GM10248 (cell line): ENCODE measurements at places on chromosomes 16 and 17.

DNA sequence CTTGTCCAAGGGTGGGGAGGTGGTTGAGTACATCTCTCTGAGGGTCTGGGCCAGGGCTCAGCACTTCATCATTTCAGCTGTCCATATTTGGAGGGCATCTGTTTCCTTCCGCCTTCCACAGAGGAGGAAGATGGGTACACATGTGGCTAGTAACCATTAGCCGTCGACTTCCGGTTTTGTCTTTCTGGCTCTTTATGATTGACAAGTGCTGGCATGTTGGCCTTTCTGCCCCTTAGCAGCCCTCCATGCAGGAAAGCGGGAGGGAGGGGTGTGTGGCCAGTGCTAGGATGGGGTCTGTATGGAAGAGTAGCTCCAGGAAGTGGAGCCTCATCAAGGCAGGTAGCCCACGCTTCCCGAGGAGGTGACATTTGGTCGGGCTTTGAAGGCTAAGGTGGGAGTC, 69.6 kb downstream of the RAI1 start:
- peak; percentile 74 for DNase-seq

DNA sequence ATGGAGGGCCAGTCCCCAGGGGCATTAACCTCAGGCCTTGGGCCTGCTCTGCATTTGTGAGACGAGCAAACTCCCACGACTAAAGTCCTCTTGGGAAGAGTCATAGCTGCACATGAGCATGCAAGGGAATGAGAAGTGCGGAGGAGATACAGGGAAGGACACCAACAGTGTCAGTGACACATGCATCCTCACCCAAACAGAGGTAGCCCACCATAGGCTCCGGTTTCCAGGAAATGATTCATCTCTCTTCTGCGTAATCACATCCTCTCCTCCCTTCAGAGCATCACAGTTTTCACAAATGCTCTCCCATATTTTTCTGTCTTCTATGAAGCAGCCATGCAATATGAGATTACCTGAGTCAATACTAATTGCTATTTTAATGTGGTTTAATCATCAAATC, 725.7 kb upstream of the GOT2 start:
- no peak for DNase-seq

DNA sequence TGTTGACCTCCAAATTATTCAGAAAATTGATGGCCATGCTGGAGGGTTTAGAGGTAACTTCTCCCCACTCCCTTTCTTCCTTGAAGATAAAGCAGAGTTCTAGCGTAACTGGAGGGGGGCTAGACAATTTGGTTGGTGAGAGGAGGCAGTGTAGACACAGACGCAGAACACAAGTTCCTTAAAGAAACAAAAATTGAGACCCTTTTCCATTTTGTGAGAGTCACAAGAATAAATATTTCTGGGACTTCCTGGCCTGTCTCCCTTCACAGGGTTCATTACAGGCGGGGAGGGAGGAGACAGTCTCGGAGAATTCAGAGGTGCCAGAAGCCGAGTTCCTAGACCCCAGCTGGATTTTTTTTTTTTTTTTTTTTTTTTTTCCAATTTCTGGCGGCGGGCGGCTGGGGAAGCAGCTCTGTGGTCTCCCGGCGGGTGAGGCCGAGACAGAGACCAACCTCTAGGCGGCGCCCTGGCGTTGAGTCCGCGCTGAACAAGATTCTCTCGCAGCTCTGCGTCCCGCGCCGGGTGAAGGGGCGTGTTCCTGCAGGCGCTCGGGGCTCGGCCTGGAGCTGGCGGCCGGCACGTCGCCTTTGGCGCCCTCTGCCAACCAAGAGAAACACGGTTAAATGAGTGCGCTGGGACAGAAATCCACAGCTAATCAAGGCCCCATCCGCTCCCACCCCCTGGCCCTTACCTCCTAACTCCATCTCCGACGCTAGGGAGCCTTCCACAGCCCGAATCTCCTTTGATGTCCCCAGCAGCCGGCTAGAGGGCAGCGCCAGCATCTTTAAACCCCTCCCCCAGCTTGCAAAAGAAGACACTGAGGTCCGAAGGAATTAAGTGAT, 10.2 kb upstream of the HOXB9 start:
- peak; percentile 82 for DNase-seq

DNA sequence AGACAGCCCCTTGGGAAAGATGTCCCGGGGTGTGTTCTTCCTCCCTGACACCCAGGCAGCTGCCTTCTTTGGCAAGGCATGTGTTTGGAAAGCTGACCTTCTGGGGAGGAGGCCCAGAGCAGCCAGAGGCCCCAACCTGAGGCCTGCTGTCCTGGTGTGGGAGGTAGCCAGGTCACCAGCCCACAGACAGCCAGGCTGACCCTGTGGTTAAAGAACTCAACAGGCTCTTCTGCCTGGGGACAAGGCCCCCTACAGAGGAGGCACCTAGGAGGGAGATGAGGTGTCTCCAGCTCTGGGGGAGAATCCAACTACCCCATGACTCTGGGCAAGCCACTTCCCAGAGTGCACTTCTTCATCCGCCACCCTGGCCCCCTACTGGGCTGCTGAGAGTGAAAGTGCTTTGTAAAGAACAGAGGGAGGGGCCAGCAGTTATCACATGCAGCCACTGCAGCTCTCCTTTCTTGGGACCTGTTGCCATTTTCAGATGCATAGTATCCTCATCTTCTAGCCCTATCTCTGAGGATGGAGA, 13.1 kb upstream of the SREBF1 start:
- peak; percentile 78 for DNase-seq

DNA sequence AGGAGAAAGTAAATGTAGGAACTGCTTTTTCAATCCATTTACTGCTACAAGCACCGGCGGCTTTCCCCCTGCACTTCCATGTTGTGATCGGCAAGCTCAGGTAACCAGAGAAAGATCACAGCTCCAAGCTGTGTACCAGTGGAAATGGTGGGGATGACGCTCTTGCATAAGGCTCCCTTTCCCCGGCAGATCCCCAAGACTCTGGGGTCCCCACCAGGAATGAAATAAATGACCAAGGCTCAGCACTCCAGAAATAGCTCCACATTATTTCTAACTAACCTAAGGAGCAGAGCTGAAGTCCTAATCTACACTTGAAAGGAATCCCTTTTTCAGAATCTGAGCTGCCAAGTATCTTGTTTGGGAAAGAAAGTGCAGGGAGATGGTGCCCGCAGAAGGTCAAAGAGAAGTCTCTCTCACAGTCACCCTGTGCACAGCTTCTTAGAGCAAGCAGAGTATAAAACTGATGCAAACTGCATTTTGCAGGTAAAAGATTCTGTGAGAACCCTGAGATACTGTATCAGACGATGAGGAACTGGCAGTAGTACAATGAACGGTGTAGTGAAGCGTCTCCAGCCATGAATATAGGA, 11.1 kb downstream of the GRB2 start:
- DNase-seq, result no peak

- no peak for DNase-seq
Observed at GRCh38 chr17:802901-803881, 21.0 kb downstream of the MRM3 start.

DNA sequence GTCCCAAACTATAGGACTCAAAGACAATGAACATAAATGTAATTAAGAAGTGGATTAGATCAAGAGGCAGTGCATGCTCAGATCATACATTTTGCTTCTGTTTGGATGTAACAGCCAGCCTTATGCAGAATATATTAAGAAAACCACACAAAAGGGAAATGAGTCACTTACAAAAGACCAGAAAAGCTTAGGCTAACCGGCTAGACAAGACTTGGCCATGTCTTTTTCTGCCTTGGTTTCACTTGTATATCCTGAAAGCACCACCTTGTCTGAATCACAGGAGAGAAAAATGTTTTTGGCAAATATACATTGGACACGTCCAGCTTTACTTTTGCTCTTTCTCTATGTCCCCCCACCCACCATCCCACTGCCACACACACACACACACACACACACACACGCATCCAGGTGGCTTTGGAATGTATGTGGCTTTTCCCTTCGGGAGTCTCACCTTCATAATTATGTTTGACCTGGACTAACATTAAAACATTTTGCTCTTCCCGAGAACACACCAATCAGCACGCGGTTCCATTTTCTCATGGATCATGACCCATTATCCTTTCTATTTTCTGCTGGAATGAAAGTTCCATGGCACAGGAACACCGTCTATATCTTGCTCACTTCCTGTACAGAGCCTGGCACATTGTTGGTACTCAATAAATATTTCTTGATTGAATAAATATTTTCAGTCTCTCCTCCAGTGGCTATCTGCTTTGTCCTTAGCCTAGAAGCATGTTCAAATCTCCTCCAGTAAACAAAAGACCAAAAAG, 64.6 kb downstream of the CDK5R1 start:
- DNase-seq, result peak; percentile 71

DNA sequence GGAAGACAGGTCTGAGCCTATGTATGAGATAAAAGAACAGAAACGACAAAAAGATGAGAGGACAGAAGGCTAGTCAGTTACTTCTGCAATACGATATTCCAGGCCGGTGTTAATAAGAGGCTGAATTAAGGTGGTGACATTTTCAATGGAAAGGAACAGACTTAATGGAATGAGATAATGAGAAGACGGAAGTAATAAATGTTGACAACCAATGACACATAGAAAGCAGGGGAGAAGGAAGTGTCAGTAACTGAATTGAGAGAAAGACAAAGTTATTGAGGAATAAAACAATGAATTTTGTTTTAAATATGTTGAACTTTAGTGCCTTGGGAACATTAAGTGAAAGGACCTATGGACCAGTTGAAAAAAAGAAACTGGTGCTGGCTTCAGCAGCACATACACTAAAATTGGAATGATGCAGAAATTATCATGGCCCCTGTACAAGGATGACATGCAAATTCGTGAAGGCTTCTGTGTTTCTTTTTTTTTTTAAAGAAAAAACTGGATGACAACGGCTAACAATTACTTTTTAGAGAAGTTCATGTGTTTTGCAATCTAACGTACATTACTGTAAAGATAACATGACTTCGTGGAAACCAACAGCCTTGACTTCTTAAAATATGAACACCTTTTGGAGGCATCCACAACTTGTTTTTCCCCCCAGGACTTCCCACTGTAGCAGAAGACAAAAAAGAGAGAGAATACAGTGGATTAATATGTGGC, 18.5 kb upstream of the CPD start:
- no peak for DNase-seq

DNA sequence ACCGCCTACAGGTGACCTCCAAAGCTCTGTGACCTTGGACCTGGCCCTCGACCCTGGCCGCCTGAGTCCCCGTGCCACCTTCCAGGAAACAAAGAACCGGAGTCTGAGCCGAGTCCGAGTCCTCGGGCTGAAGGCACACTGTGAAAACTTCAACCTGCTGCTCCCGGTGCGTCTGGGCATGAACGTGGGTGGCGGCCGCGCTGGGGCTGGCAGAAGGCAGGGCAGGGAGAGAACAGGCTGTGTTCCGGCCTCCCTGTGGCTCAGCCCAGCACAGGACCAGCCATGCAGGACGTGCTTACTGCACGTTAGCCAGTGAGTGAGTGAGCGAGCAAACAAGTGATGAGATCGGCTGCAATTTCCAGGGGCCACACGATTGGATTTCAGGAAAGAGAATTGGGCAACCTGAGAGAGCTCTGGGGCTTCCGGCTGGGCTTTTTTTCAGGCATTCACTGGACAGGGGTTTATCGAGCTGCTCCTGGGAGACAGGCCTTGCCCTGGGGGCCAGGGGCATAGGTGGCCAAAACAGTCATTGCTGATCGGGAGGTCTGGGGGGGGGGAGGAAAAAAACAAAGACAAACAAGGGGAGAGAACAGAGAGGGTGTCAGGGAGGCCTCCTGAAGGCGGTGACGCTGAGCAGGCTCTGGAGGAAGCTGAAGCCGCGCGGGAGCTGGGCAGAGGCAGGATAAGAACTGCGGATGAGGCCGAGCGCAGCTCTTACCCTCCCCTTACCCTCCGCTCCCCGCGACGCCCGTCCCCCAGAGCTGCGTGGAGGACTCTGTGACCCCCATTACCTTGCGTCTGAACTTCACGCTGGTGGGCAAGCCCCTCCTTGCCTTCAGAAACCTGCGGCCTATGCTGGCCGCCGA, 16.9 kb downstream of the ITGAX start:
- no peak for DNase-seq
